CD4-positive, alpha-beta memory T cell (primary cell): ENCODE measurements at places on chromosomes 13 and 19.

GRCh38 chr13:52348071-52348470 lies 57.9 kb downstream of the THSD1 start:
- DNase-seq: no peak

- peak; percentile 14 for DNase-seq
Measured at GRCh38 chr19:33740811-33741396, 55.8 kb upstream of the KCTD15 start.

GRCh38 chr13:92303428-92303827 lies 905.0 kb downstream of the GPC5 start:
- DNase-seq: no peak

GRCh38 chr13:45194081-45194939 lies 6.5 kb downstream of the KCTD4 start:
- DNase-seq: no peak

- DNase-seq: no peak
Measured at GRCh38 chr13:31310786-31311185, 111.0 kb downstream of the B3GLCT start.

DNA sequence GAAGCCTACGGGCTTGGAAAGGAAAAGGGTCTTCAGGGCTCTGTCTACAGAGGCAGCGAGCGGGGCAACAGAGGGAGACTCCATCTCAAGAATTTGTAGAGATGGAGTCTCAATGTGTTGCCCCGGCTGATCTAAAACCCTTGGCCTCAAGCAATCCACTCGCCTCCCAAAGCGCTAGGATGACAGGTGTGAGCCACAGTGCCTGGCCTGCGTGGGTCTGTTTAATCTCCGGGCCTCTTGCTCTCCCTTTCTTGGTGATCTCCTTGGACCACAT lies 8.1 kb downstream of the RPS9 start:
- no peak for DNase-seq

- DNase-seq: peak; percentile 88
Measured at GRCh38 chr19:29680447-29680846, 15.2 kb downstream of the PLEKHF1 start.

DNA sequence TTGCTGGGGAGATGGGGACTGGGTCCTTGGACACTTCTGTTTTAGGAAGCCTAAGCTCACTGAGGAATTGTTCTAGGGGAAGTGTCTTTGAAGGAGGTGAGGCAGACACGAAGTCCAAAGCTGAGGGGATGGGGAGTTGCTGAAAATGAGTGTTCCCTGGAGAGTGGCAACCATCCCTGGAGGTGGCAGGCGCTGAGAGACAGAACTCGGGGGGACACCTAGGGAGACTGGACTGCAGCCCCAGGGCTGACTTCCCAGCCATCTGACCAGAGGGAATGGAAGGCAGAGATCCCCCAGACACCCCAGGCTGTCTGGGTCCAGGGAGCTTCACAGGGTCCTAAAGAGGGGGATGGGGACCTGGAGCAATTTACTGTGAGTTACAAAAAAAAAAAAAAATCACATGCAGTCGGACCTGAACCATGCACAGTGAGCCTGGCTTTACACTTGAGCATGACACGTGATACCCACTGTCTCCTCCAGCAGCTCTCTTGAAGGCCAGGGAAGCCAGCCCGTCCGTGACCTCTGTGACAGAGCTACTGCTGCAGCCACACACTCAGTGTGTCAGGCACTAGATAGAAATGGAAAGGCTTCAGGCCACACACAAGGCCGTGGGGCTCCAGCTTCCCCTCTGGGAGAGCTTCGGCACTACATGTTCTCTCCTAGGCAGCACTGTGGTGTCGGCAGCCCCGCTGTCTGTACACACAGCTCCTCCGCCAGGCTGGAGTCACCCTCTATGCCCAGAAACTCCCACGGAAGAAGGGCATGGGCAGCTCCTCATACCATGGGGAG lies 77.1 kb upstream of the KCTD15 start:
- no peak for DNase-seq

DNA sequence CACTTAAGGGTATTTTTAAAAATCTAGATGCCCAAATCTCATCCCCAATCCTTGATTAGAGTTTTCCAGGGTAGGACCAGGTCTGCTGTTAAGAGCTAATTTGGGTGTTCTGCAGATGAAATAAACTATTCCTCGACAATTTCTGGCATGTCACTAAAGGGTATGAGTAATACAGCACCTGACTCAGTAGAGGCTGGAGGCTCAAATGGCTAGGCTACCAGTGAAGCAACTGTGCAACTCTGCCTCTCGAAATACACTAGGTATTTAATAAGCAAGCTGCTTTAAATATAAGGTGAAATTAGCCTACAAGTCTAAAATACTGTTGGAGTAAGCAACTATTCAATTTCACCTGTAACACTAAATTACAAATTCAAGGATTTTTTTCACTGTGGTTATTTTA lies 1.5 kb downstream of the RNF6 start:
- DNase-seq: no peak

DNA sequence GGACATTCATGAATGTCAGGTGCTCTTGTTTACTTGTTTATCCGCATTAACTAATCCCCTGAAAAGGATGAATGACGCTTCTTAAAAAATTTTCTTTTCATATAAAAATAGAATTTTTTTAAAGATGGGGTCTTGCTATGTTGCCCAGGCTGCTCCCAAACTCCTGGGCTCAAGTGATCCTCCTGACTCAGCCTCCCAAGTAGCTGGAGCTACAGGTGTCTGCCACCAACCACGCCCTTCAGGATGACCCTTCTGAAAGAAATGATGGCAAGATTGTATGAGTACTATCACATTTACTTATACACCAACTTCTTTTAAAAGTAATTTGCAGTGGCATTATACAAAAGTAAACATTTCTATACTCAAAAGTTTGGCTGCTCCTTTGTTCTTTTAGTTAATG lies 6.2 kb upstream of the EBPL start:
- no peak for DNase-seq

- no peak for DNase-seq
Measured at GRCh38 chr13:79678100-79678499, 197.1 kb downstream of the NDFIP2 start.

- DNase-seq: no peak
Measured at GRCh38 chr13:110123041-110123809, 183.7 kb downstream of the COL4A1 start.

DNA sequence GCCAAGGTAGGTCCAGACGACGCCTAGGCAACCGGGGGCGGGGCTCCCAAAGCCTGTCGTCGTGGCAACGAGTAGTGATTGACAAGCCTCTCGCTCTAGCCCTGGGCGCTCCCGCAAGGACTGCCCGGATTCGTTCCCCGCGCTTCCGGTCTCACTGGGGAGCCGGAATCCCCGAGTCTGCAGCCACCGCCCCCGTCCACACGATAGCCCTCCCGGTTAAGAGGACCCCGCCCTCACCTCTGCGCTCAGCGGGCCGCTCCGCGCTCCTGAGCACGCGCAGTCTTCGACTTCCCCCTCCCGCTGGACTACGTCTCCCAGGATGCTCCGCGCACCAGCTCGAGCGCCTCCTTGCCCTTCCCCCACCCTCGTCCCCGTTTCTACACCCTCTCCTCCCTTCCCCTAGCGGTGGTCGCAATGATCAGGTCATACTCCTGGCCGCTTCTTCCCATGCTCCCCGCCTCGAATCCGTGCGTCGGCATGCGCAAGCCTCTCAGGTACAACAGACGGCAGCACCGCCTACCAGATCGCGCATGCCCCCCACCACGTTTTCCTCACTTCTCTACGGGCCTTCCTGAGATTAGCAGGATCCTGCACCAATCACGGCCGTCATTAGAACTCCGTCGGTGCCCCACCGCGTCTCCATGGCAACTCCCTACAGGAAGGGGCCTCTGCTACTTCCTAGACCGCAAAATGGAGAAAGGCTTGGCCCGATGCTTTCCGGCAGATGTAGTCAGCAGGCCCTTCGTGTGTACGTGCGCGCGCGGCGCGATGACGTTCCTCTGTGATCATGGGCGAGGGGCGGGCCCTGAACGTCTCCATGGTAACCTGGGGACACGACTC lies at the start of gene MZF1:
Gene MZF1 (minus strand): TSS at position 518 of the 840 bp plus-strand sequence. CDS start 1,946 bp downstream, outside the sequence.
- peak; percentile 100 for DNase-seq

DNA sequence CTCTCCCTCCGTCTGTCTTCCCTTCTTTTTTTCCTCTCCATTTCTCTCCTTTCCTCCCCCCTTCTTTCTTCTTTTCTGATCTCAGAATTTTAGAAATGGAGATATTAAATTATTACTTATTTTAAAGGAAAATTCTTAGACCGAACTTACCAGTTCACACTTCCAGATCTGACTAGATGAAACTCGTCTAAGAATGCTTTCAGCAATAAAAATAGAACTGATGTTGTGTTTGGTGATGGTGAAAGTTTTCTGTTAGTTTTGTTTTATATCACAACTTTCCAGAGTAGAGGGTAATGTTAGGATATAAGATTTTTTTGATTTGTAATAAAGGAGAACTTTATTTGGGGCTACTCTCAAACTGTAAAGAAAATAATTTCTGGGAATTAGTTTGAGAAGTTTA lies 29.9 kb downstream of the UCHL3 start:
- DNase-seq: no peak

DNA sequence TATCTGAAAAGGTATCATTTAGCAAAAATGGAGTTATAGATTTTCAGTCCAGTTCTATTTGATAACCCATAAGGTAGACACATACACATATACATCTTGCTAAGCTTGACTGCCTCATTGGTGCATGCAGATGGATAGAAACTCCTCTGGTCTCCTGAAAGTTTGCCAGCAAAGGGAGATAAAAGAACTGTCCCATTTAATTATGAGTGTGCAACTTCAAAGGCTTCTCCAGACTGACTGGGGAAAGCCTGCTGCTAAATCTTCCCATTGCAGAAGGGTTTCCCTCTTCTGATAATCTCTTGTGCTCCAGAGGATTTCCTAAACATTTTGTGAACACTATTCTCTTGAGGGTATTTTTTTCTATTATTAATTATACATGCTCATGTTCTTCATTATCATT lies 131.9 kb downstream of the ITGBL1 start:
- no peak for DNase-seq

- no peak for DNase-seq
Measured at GRCh38 chr19:44807162-44807561, 1.7 kb upstream of the BCAM start.

- DNase-seq: no peak
Measured at GRCh38 chr13:111468037-111468959, 147.9 kb downstream of the TEX29 start.

- DNase-seq: no peak
Measured at GRCh38 chr13:25406377-25406776, 34.6 kb downstream of the ATP8A2 start.

DNA sequence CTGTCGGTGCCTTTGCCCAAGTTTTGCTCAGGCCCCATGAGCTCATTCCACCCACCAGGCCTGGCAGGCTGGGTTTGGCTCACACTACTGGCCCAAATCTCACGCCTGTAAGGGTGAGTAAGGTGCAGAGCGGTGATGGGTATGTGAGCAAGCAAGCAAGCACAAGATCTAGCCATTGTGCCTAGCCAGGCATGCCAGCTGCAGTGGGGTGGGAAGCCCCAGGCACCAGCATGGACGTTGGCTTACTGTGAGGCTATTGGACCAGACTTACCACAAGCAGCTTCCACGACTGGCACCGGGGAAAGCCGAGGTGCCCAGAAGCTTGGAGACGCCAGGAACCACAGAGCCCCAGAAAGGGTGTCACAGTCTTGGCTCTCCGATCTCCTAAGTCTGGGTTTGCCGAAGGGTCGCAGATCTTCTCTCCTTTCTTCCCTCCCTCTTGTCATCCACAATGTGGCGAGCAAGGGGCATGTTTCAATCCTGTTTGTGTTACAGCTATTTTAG lies 2659.4 kb upstream of the PCDH20 start:
- no peak for DNase-seq

DNA sequence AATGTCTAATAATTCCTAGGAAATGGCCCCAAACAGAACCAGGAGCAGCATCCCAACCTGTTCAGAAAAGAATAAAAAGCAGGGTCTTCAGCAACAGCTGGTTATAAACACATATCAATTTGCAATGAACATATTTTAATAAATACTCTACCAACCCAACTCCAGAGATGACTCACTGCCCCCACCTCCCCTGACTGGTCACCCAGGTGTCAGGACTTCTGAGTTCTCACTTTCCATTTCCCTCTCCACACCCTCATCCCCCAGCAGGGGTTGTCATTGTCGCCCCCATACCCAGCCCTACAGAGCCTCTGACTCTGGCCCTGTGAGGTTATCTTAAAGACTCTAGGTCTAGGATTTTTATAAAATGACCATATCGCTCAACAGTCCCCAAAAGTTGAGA lies 6.9 kb downstream of the SERPINE3 start:
- DNase-seq: no peak

DNA sequence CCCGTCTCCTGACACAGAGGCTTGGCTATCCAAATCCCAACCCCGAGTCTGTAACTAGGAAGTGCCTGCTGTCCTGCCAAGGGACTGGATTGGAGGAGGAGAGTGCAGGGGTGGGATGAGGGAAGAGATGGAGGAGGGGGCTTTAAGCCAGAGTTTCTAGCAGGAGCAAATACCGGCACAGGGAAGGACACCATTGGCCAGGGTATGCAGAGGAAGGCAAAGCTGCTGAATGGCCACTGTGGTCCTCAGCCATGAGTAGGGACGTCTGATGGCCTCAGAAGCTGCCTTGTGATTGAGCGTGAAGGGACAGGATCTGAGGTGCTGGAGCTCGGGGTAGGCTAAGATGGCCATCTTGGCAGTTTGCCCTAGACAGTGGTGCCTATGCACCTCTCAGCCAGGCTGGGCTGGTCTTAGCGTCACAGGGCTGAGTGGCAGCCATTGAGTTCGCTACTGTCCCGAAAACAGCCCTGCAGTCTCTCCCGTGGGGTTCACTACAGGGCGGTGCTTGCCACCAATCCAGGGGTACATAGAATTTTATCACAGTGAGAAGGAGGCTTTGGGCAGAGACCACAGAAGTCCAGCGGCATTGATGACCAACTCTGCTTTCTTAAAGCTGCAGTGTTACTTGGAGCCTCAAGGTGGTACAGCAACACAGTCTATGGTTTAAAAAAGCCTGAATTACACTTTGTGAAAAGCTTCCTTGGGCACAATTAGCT lies 61.8 kb downstream of the AKAP11 start:
- peak; percentile 39 for DNase-seq

- no peak for DNase-seq
Measured at GRCh38 chr19:3335431-3336350, 30.7 kb upstream of the NFIC start.

DNA sequence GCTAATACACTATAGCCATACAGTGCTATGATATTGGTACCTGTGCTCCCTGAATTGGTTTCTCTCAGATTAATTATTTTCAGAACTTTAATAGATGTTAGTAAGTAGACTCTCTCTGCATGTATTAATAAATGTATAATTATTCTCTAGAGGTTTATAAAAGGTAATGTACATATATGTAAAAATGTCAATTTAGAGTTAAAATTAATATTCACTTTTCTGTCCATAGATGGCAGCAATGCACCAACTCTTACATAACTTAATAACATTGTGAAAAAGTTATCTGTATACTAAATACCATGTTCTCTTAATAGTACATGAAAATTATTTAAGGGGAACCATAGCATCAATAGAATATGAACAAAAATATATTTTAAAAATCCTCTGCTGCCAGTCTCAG lies 515.0 kb upstream of the KLHL1 start:
- DNase-seq: no peak

GRCh38 chr19:32166238-32166637 lies 179.2 kb upstream of the ZNF507 start:
- no peak for DNase-seq

- DNase-seq: peak; percentile 76
Measured at GRCh38 chr13:100573121-100573520, 15.5 kb downstream of the GGACT start.

GRCh38 chr13:41311406-41312175 lies 524 bp downstream of the NAA16 start:
- peak; percentile 48 for DNase-seq

- no peak for DNase-seq
Measured at GRCh38 chr19:6044056-6044805, 66.1 kb downstream of the RFX2 start.

- DNase-seq: peak; percentile 57
Measured at GRCh38 chr13:42970824-42971690, 21.0 kb downstream of the EPSTI1 start.
